Fibroblast of gingiva (primary cell): ENCODE measurements at places on chromosomes 1 and 21.
A peak's percentile ranks its signal among the peaks of the same experiment; 100 is the strongest.

DNA sequence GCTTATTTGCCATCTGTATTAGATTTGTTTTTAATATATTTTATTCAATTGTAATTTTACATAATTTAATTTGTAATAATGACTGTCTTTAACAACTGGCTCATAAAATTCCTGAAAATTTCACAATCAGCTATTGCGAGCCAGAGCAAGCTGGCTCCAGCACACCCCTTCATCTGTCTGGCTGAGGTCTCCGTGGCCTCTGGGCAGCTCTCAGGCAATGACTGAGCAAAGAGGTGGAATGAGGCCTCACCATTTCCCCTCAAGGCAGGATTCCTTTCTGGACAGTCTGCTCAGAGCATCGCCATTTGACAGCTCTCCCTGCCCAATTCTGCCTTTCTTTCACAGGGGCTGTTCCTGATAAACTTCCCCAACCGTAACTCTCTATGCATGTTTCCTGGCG is 5.8 kb upstream of the KANK4 start:
- peak; percentile 71 for DNase-seq

GRCh38 chr1:155529109-155529508 is 33.5 kb downstream of the ASH1L start:
- DNase-seq = no peak

GRCh38 chr1:33151116-33151515 is 30.7 kb downstream of the TRIM62 start:
- DNase-seq = no peak

- no peak for DNase-seq
Observed at GRCh38 chr1:247089616-247090375, 11.2 kb upstream of the ZNF670 start.

DNA sequence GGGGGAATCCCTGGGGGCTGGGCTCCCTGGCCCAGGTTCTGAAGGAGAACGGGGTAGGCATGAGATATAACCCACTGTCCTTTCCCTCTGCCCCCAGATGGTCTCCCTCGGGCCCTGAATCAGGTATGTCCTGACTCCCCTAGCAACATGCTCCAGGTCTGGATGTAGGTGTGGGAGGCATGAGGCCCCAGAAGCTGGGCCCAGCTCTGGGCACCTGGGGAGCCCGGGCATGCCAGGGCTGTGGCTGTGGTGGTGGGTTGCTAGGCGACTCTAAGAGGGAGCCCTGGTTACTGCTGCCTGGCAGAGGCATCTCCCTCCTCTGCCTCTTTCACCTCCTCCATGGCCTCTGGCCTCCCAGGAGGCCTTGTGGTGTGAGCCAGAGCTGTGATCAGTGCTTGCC is 16.2 kb downstream of the FOXO6 start:
- no peak for DNase-seq

- DNase-seq = peak; percentile 6
Observed at GRCh38 chr1:210132582-210132981, 100.0 kb upstream of the SERTAD4 start.

DNA sequence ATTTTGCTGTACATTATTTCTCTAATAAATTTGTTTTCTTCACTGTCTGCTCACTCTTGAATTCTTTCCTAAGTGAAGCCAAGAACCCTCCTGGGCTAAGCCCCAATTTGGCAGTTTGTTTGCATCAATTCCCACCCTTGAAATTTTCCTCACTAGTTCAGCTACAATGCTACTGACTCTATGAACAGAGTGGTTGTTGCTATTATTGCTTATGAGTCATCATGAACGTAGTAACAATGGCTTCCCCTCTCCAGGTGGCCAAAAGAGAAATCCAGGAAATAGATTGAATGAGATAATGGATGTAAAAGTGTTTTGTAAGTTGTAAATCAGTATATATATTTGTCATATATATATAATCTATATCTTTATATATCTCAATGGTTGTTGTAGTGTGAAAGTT is 193.0 kb downstream of the URB2 start:
- DNase-seq = no peak

GRCh38 chr1:201461645-201462441 is 7.1 kb downstream of the PHLDA3 start:
- peak; percentile 98 for DNase-seq

- no peak for DNase-seq
Observed at GRCh38 chr1:26019641-26020315, 1.8 kb upstream of the EXTL1 start.

GRCh38 chr1:210857146-210857663 is 276.7 kb downstream of the KCNH1 start:
- no peak for DNase-seq

- DNase-seq = peak; percentile 31
Observed at GRCh38 chr1:174160109-174160473, 771 bp downstream of the RABGAP1L start.

DNA sequence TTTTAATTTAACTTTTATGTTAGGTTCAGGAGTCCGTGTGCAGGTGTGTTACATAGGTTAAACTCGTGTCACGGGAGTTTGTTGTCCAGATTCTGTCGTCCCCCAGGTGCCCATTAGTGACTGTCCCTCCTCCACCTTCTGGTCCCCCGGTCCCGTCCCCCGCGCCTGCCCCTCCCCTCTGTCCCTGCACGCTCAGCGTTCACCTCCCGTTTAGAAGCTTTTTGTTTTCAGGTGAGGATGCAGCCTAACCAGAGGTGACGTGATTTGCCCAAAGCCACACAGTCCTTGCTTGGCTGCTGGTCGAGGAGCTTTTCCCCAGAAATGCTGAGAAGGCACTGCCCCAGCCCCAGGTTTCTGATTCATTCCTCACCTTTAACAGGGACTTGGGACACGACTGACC is 844 bp downstream of the C1orf146 start:
- no peak for DNase-seq

GRCh38 chr1:27584453-27584852 is 19.5 kb downstream of the AHDC1 start:
- DNase-seq = no peak

DNA sequence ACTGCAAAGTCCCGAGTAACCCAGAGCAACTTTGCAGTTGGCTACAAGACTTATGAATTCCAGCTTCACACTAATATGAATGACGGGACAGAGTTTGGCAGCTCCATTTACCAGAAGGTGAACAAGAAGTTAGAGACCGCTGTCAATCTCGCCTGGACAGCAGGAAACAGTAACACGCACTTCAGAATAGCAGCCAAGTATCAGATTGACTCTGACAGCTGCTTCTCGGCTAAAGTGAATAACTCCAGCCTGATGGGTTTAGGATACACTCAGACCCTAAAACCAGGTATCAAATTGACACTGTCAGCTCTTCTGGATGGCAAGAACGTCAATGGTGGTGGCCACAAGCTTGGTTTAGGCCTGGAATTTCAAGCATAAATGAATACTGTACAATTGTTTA is 66.8 kb downstream of the ACBD6 start:
- no peak for DNase-seq

DNA sequence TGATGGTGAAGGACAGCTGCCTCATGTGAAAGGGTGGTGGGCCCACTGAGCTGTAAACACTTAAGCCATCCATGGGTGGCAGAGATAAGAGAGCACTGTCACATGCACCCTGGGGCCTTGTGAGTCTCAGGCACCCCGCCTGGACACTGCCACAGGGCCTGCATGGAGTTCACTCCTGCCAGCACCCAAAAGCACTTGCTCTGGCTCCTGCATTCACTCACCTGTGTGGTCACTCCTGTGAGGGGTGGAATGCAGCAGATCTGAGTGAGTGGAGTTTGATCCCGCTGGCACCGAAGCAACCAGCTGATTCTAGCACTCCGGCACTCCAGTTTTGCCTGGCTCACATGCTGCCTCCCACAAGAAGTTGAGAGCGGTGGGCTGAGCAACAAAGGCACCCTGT is 1142.1 kb upstream of the PRMT6 start:
- no peak for DNase-seq

DNA sequence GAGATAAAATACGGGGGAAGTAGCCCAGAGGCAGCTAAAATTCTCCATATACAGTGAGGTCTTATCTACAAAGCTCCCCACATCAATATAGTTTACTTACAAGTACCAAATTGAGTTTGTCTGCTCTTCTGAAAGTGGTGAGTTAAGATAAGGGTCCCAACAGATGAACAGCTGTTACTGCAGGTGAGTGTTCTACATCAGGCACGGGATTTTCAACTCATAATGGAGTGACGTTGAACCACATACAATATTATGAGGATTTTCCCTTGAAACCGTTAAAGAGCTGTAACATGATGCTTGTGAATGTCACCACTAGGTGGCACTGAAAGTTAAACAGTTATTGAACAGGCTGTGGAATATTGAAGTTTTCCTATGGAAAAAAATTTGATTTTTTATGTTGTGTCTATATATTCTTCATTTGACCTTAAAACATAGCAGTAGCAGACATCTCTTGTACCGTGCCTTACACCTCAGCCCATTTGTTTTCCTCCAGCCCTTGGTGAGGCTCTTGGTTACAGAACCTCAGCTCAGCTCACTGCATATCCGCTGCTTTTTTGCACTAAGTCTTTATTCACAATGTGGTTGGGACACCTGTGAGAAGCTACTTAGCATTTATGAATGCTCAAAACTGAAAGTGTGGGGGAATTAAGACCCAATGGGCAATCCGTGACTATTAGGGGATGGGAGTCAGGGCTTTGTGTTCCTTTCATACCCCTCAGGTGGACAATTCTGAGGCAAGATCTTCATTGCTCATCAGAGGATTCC is 23.2 kb downstream of the CD1D start:
- DNase-seq = peak; percentile 51

DNA sequence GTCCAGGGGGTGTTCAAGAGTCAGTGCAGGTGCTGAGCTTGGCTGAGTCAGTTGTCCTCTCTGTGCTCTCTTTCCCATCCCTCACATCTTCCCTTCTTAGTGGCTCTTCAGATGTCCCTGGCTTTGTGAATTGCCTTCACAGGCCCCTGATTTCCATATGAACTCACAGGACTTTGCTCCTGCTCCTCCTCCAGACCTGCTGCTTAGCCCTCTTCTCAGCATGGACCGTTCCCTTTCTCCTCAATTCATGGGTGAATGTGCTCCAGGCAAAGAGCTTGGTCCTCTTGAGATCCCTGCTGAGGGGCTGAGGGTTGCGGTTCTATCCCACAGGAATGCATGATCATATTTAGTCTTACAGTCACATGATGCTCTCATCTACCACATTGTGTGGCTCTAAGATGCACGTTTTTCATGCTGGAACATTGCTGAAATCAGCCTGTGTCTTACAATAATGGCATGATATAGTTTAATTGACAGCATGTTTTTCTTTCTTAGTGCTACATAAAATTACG is 30.5 kb downstream of the CACNA1E start:
- no peak for DNase-seq

DNA sequence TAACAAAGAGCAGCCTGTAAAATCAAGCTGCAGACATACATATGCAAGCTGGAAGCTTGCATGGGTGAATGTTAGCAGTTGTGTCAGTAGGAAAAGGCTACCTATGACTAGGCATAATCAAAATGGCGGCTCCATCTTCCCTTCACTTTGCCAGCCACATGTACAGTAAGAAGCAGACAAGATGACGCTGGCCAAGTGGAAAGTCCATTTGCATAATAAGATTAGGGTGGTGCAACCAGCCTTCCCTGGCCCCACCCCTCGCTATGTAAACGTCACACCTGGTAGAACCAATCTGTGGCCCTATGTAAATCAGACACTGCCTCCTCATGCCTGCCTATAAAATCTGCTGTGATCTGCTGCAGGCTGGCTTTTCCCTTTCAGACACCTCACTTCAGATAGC is 171.9 kb upstream of the USP25 start:
- no peak for DNase-seq

GRCh38 chr1:46284597-46285564 is 18.5 kb downstream of the LRRC41 start:
- DNase-seq = peak; percentile 23

DNA sequence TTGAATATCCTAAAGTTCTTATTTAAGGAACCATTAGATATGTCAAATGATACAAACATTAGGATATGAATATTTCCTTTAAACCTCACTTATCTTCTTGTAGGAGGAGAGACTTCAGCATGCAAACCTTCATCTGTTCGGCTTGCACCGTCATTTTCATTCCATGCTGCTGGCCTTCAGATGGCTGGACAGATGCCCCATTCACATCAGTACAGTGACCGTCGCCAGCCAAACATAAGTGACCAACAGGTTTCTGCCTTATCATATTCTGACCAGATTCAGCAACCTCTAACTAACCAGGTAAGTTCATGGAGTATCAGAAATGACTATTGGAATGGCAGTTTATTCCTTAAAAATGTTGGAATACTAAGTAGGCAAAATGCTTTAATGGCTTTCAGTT is 106.0 kb downstream of the DYRK1A start:
- no peak for DNase-seq

DNA sequence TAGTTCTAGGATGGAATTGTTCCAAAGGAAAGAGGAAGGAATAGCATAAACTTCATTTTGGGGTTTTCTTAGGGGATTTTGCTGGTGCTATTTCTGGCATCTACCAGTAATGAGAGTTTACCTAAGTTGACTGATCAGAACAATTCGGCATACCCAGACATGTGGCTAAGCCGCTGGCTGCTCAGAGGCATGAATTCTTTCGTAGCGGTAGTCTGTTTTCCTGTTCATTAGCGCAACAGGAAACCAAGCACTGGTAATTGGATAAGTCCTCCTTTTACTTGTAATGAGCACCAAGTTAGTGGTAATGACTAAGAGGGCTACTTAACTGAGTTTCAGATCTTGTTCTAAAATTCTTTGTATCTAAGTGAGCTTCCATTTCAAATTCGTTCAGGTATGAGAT is 38.6 kb downstream of the C21orf91 start:
- DNase-seq = no peak

- DNase-seq = peak; percentile 75
Observed at GRCh38 chr1:60281360-60281932, 207.9 kb upstream of the C1orf87 start.

DNA sequence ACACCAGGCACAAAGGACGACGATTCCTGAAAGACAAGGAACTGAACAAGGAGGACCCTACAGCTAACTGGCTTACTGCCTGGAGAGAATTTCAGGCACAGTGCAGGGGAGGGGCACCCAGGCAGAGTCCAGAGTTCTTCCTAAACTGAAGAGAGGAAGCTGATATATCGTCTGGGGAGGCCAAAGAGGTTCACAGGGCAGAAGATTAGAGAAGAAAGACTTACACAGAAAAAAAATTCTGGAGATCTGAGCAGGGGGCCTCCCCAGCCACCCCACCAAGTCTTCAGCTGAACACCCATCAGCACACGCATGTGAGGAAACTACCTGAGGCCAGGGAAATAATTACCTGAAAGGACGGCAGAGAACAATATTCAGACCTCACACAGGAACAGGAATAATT is 24.6 kb downstream of the SORT1 start:
- DNase-seq = no peak

DNA sequence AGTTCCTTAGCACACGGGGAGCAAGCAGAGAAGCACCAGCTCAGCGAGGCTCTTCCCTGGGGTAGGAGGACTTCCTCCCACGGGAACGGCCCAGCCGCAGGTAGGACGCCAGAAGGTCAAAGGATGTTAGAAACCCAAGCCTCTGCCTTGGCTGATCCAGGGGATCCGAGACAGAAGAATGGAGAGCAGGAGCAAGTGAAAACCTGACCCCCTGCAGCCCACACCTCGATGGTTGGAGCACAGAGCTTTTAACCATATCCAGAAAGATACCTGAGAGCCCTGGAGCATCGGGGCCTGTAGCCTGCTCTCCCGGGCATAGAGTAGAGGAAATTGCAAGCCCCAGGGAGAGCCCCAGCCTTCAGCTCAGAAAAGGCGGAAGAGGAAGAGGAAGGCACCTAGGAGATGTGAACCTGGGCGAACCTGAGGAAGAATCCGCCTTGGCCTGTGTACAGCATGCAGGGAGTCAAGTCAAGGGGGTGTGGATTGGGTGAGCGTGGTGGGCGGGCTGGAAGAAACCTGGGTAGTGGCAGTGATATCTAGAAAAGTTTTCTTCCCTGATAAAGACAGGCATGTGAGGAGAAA is 76.3 kb downstream of the PSMG1 start:
- DNase-seq = no peak

- no peak for DNase-seq
Observed at GRCh38 chr1:46150085-46150484, 17.7 kb upstream of the PIK3R3 start.

GRCh38 chr1:160755911-160756848 is 17.1 kb downstream of the SLAMF7 start:
- no peak for DNase-seq
